ENCODE measurements at places on chromosomes 11 and 22. TPM values are rescaled to one million over a fixed set of nuclear protein-coding genes. Genes with fewer than 3 reads are reported as not detected.

GRCh38 chr11:10348650-10349280 lies 43.9 kb downstream of the ADM start:
- no peaks in the 10 kb centered on the region for H3K36me3 ChIP-seq
- peak overlapping the region; percentile 37 for H3K27ac ChIP-seq

DNA sequence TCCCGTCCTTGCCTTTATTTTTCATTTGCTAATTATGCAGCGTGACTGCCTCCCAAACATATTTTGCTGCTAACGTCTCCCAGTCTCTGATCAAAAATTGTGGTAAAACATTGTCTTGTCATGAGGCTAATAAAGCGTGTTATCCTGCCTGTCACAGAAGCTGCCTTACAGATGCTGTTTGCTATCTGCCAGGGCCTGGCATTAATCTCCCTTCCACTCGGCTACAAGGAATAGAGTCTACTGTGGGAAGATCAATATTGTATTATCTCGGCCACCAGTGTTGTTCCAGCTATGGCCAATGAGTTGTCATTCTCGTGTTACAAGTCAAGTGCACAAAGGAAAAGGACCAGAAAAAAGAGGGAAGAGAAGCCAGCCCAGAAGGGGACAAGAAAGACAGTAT lies 100.3 kb downstream of the SEZ6L start:
- no peaks in the 10 kb centered on the region for H3K36me3 ChIP-seq
- H3K27me3 ChIP-seq: peaks cover under 1% of the 10 kb centered on the region
- H3K27ac ChIP-seq: no peak overlapping the region
- H3K4me1 ChIP-seq: no peaks in the 10 kb centered on the region

- no peaks in the 10 kb centered on the region for H3K36me3 ChIP-seq
- H3K4me3 ChIP-seq: no peak overlapping the region
- no peaks in the 10 kb centered on the region for H3K27me3 ChIP-seq
- H3K4me1 ChIP-seq: peaks cover 9% of the 10 kb centered on the region
Measured at GRCh38 chr11:112856133-112856532, 105.1 kb upstream of the NCAM1 start.

- no peaks in the 10 kb centered on the region for H3K27me3 ChIP-seq
- H3K4me1 ChIP-seq: peaks cover 22% of the 10 kb centered on the region
- H3K36me3 ChIP-seq: no peaks in the 10 kb centered on the region
- H3K4me3 ChIP-seq: no peak overlapping the region
Measured at GRCh38 chr11:88179141-88179540, 3.9 kb upstream of the RAB38 start.

DNA sequence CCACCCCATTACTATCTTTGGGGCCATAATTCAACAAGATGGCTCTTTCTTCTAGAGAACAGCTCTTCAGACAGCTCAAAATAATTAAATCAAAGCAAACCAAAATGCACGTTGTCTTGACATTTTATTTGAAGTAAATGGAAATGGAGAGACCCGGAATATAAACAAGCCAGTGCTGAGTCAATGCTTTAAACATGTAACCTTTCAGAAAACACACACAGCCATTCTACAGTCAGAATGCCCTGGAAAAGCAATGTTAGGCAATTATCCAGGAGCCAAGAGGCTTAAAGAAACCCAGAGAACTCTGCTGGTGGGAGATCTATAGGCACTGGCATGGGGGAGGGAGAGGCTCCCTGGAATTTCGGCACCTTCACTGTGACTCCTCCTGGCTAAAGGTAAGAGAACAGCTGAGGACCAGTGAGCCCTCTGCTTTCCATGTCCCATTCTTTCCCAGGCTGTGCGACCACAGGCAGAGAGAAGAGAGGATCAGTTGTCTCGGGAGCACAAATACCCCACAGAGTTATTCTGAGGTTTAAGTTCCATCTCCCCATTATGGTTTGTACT lies 254.0 kb upstream of the CCDC90B start:
- no peaks in the 10 kb centered on the region for H3K27me3 ChIP-seq
- no peak overlapping the region for H3K27ac ChIP-seq
- H3K4me3 ChIP-seq: no peak overlapping the region
- no peak for DNase-seq
- H3K4me1 ChIP-seq: no peaks in the 10 kb centered on the region

GRCh38 chr11:79648766-79649520 lies 208.1 kb upstream of the TENM4 start:
- H3K27ac ChIP-seq: no peak overlapping the region
- no peaks in the 10 kb centered on the region for H3K4me1 ChIP-seq
- no peaks in the 10 kb centered on the region for H3K36me3 ChIP-seq
- no peaks in the 10 kb centered on the region for H3K27me3 ChIP-seq
- DNase-seq: no peak

- H3K36me3 ChIP-seq: no peaks in the 10 kb centered on the region
- H3K4me3 ChIP-seq: no peak overlapping the region
- peak; percentile 72 for DNase-seq
- H3K4me1 ChIP-seq: no peaks in the 10 kb centered on the region
Measured at GRCh38 chr22:49583341-49583740, 244.3 kb downstream of the BRD1 start.

DNA sequence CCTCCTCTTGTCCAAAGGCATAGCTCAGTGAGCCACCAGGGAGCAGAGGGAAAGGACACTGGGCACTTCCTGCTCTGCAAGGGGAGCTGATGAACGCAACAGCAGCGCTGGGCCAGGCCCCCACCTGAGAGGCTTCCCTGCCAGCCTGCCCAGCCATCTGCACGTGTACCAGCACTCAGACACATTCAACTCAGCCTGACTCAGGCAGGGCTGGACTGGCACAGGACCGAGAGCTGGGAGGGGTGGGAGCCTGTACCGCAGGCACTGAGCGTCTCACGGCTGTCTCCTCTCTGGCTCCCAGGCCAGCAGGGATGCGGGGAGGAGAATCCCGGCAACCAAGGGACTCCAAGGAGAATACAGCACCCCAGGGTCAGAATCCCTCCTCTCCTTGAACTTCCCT lies 411.8 kb downstream of the CTTN start:
- H3K27me3 ChIP-seq: peaks cover 7% of the 10 kb centered on the region
- H3K4me3 ChIP-seq: no peak overlapping the region
- DNase-seq: no peak
- H3K27ac ChIP-seq: no peak overlapping the region
- H3K4me1 ChIP-seq: no peaks in the 10 kb centered on the region

GRCh38 chr11:13033760-13034533 lies 24.8 kb downstream of the RASSF10 start:
- H3K27ac ChIP-seq: no peak overlapping the region
- no peaks in the 10 kb centered on the region for H3K36me3 ChIP-seq
- H3K4me3 ChIP-seq: no peak overlapping the region

GRCh38 chr22:49867303-49868265 lies 13.9 kb downstream of the ZBED4 start:
- no peak overlapping the region for H3K4me3 ChIP-seq
- H3K27me3 ChIP-seq: no peaks in the 10 kb centered on the region
- H3K4me1 ChIP-seq: no peaks in the 10 kb centered on the region
- peaks cover 10% of the 10 kb centered on the region for H3K36me3 ChIP-seq
- peak; percentile 66 for DNase-seq
- no peak overlapping the region for H3K27ac ChIP-seq

- H3K27me3 ChIP-seq: no peaks in the 10 kb centered on the region
- H3K27ac ChIP-seq: no peak overlapping the region
- no peaks in the 10 kb centered on the region for H3K36me3 ChIP-seq
- DNase-seq: peak; percentile 62
- no peak overlapping the region for H3K4me3 ChIP-seq
Measured at GRCh38 chr22:38419121-38419857, 35.7 kb downstream of the KCNJ4 start.

GRCh38 chr11:45463541-45463940 lies 177.4 kb upstream of the SYT13 start:
- H3K27me3 ChIP-seq: no peaks in the 10 kb centered on the region
- H3K4me1 ChIP-seq: peaks cover 12% of the 10 kb centered on the region
- H3K36me3 ChIP-seq: no peaks in the 10 kb centered on the region
- no peak overlapping the region for H3K4me3 ChIP-seq

GRCh38 chr11:80816454-80816847 lies 1375.6 kb upstream of the TENM4 start:
- H3K36me3 ChIP-seq: no peaks in the 10 kb centered on the region
- H3K4me3 ChIP-seq: no peak overlapping the region
- no peak overlapping the region for H3K27ac ChIP-seq
- H3K4me1 ChIP-seq: no peaks in the 10 kb centered on the region
- no peaks in the 10 kb centered on the region for H3K27me3 ChIP-seq

DNA sequence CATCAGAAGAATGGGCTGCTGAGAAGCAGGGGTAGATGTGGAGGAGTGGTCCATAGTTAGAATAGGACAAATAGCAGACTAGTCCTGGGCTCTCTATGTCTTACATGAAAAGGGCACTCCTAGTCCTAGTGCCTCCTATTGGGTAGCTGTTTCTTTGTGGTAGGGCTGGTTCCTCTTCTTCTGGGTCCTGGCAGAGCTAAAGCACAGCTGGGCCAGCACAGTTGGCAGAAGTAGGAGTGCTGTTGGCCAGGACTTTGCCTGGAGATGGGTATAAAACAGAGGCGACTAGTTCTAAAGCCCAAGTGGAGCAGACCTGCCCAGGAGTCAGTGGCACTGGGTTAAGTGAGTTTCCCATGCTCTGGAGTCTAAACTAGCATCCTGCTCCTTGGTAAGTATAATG lies 55.2 kb downstream of the PPFIBP2 start:
- peaks cover 25% of the 10 kb centered on the region for H3K4me1 ChIP-seq
- H3K27ac ChIP-seq: no peak overlapping the region
- no peak for DNase-seq
- no peak overlapping the region for H3K4me3 ChIP-seq
- H3K36me3 ChIP-seq: no peaks in the 10 kb centered on the region

DNA sequence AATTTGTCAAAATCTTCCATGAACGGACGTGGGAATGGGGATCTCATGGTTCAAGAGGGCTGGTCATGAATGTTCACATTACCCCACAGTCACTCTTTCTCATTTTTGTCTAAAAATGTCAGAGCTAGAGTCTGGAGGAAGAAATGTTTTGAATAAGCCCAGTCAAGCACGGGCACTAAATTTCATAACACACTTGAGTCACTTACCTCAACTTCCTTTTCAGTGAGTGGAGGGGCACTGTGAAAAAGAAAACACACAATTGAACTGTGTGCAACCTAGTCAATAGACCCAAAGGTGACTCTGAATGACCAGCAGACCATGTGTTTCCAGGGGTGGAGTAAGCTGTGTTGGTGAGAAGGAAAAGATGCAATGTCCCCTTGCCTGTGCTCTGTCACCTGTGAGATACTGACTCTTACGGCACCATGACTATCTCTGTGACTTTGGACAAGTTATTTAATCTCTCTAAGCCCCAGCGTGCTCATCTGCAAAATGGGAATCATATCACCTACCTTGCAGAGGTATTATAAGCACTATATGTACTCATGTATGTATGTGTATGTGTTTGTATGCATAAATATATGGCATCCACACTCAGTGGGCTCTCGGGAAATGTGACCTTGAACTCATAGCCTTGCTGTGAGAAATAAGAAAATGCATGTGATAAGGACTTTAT lies 38.2 kb upstream of the LYVE1 start:
- H3K4me3 ChIP-seq: peak overlapping the region; percentile 2
- H3K4me1 ChIP-seq: peaks cover 38% of the 10 kb centered on the region
- H3K27me3 ChIP-seq: no peaks in the 10 kb centered on the region
- no peaks in the 10 kb centered on the region for H3K36me3 ChIP-seq

DNA sequence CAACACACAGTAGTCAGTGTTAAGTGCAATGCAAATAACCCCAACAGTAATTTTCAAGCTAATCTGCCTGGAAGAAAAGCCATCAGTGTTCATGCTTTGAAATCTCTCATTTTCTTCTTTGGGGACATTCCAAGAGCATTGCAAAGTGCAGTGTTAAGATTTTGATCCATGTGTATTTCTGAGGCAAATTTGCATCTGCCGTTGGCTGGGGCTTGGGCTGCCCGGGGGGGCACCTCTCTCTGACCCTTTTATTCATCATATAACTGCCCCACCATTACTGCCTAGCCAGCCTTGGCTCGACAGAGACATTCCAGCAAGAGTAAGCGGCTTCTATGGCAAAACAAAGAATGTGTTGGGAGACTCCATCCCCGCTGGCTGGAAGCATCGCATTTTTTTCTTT lies 483.5 kb downstream of the BRD1 start:
- H3K27ac ChIP-seq: no peak overlapping the region
- no peaks in the 10 kb centered on the region for H3K36me3 ChIP-seq
- H3K4me3 ChIP-seq: no peak overlapping the region

- no peak for DNase-seq
- H3K36me3 ChIP-seq: no peaks in the 10 kb centered on the region
- H3K4me1 ChIP-seq: peaks cover 18% of the 10 kb centered on the region
- H3K27ac ChIP-seq: no peak overlapping the region
Measured at GRCh38 chr11:35962369-35963138, 18.7 kb downstream of the LDLRAD3 start.

DNA sequence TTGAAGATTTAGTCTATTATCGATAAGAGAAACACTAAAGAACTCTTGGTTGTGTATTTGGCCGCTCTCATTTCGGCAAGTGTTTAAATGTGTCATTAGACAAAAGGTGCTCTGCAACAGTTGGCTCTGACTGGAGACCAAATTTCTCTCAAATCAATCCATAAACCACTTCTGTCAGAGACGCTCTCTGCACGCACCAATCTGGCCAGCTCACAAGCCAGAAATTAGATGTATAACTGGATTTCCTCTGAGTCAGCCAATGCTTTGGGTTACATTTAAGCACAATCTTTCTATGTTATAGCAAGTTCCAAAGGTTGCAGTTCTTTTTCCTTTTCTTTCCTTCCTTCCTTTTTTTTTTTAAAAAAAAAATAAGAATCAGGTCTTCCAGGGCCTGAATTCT lies 17.6 kb upstream of the PARVA start:
- no peak overlapping the region for H3K4me3 ChIP-seq
- H3K27ac ChIP-seq: no peak overlapping the region
- no peaks in the 10 kb centered on the region for H3K27me3 ChIP-seq
- H3K36me3 ChIP-seq: no peaks in the 10 kb centered on the region
- DNase-seq: peak; percentile 66

- no peaks in the 10 kb centered on the region for H3K27me3 ChIP-seq
- H3K4me3 ChIP-seq: peak overlapping the region; percentile 30
- H3K4me1 ChIP-seq: peaks cover 46% of the 10 kb centered on the region
- no peaks in the 10 kb centered on the region for H3K36me3 ChIP-seq
Measured at GRCh38 chr11:9568854-9569587, 4.4 kb upstream of the WEE1 start.

DNA sequence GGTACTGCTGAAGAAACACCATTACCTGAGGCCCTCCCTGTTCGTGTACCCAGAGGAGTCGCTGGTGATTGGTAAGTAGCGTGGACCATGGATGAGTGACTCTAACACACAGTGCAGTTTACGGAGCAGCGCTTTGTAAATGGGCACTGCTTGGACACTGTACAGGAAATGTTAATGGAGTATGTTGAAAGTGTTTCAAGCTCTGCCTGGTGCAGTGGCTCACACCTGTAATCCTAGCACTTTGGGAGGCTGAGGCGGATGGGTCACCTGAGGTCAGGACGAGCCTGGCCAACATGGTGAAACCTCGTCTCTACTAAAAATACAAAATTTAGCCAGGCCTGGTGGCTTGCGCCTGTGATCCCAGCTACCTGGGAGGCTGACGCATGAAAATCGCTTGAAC lies 29.7 kb downstream of the XRCC6 start:
- no peaks in the 10 kb centered on the region for H3K27me3 ChIP-seq

- no peaks in the 10 kb centered on the region for H3K36me3 ChIP-seq
- H3K27ac ChIP-seq: no peak overlapping the region
- peak overlapping the region; percentile 18 for H3K4me3 ChIP-seq
- no peaks in the 10 kb centered on the region for H3K27me3 ChIP-seq
- peaks cover 9% of the 10 kb centered on the region for H3K4me1 ChIP-seq
- no peak for DNase-seq
Measured at GRCh38 chr11:59814021-59814420, 3.4 kb upstream of the MRPL16 start.

Gene SNX32
- 1.1 TPM for total RNA-seq

Gene LARGE2
- total RNA-seq: not detected

Gene BIRC3
- total RNA-seq: 1.8 TPM

Gene CREB3L1
- 33.3 TPM for total RNA-seq

Gene DBX1
- total RNA-seq: not detected

Gene OR10A2
- not detected for total RNA-seq

Gene GLYATL1
- total RNA-seq: not detected

Gene TEX54
- total RNA-seq: not detected

Gene RTN4RL2
- 0.29 TPM for total RNA-seq

Gene OR8D1
- total RNA-seq: not detected

Gene OR10A4
- not detected for total RNA-seq

Gene UBQLN3
- total RNA-seq: under 0.01 TPM

Gene RAG2
- total RNA-seq: not detected
